Hepatocyte (in vitro differentiated cells): ENCODE measurements at places on chromosomes 6 and 20. TPM values are rescaled to one million over a fixed set of nuclear protein-coding genes. Genes with fewer than 3 reads are reported as not detected.
A peak's percentile ranks its signal among the peaks of the same experiment; 100 is the strongest.

RAB22A gene
- total RNA-seq: 24.0 and 26.9 TPM in 2 replicates

- H3K27ac ChIP-seq: peak overlapping the region; percentile 81
- H3K4me3 ChIP-seq: no peak overlapping the region
- DNase-seq: peak; percentile 77
- H3K27me3 ChIP-seq: no peaks in the 10 kb centered on the region
These were observed 7.8 kb downstream of the ADA start for GRCh38 chr20:44643596-44644229.

DNA sequence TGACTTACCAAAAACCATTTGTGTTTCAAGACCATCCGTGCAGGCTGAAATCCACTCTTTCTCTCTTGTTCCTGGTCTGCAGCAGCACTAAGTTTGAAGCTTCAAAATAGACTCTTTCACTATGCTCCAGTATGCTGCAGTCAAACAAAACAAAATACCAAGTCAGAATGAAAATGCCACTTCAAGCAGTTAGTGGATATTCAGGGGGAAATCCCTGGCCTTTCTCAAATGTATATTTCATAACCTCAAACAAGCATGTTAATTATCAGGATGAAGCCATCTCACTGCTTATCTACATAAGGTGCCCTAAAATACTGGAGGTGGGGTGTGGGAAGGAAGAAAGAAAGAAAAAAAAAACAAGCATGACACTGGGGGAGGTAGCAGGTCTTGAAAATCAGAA is 103.5 kb downstream of the ATXN1 start:
- no peak for DNase-seq
- H3K27me3 ChIP-seq: no peaks in the 10 kb centered on the region
- no peak overlapping the region for H3K27ac ChIP-seq
- peaks cover 5% of the 10 kb centered on the region for H3K4me1 ChIP-seq
- no peaks in the 10 kb centered on the region for H3K36me3 ChIP-seq

DNA sequence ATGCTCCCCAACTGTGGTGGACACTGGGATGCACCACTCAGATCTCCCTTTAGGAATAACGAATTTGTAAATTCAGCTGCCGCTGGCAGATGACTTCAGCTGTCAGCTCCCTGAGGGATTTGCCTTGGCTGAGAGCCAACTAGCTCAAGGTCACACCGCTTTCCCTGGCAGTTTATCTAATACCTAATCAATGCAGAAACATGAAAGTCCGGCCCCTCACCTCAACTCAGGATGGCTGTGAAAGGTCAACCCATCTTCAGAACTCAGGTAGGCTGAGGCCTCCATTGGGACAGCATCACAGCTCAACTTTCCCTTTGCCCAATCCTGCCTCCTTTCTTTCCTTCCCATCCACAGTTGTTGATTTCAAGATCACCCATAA is 22.8 kb upstream of the SCGN start:
- H3K36me3 ChIP-seq: no peaks in the 10 kb centered on the region
- DNase-seq: no peak

LPA gene
- total RNA-seq: 1.1 and 1.4 TPM in 2 replicates

DNA sequence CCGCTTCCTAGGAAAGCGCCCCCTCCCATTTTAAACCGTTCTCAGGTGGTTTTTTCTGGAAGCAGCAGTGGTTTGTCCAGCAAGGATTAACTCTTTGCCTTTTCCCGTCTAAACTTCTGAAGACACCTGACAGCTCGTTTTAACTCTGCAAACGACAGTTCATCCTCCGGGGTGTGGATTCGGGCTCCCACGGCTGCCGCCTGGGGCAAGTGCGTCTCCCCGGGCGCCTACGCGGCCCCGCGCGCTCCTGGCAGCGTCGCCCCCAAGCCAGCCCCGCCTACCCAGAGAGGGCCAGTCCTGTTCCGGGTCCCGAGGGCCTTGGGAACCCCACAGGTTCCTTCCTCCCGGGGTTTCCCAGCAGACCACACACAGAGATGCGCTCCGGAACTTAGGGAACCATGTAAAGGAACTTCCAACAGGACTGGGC is 54.4 kb downstream of the PRR18 start:
- H3K27me3 ChIP-seq: peaks cover 45% of the 10 kb centered on the region
- H3K27ac ChIP-seq: no peak overlapping the region
- no peak for DNase-seq
- no peaks in the 10 kb centered on the region for H3K36me3 ChIP-seq

- H3K4me3 ChIP-seq: no peak overlapping the region
- no peak for DNase-seq
- H3K4me1 ChIP-seq: no peaks in the 10 kb centered on the region
- no peak overlapping the region for H3K27ac ChIP-seq
- no peaks in the 10 kb centered on the region for H3K27me3 ChIP-seq
These were observed 9.2 kb downstream of the RPF2 start for GRCh38 chr6:110990840-110991576.

DNA sequence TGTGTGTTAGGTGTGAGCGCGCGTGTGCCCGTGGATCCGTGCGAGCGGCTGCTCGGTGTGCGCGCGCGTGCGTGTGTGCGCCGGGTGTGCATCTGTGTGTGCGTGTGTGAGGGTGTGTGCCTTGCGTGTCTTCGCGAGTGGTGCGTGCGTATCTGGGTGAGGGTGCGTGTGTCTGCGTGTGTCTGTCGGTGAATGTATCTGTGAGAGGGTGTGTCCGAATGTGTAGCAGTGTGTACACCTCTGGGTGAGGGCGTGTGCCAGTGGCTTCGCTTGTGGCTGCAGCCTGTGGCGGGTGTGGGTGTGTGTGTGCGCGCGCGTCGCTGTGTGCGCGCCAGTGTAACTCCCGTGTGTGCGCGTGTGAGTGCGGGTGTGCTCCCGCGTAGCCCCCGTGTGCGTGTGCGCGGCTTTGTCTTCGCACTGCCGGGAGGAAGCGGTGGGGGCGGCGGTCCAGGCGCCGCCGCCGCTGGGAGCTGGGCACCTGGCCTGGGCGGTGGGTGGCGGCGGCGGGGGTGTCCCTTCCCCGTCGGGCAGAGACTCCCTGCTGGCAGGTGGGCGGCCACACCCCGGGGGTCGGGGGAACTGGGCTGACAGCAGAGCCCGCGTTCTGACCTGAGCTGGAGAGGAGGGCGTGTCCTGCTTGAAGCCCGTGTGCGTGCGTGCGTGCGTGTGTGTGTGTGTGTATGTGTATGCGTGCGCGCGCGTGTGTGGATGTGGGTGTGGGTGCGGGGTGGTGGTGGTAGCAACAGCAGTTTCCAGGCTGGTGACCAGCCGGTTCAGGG is 61.3 kb upstream of the EPB41L1 start:
- peaks cover 27% of the 10 kb centered on the region for H3K4me1 ChIP-seq
- DNase-seq: peak; percentile 72
- H3K4me3 ChIP-seq: peak overlapping the region; percentile 91
- peak overlapping the region; percentile 90 for H3K27ac ChIP-seq

DNA sequence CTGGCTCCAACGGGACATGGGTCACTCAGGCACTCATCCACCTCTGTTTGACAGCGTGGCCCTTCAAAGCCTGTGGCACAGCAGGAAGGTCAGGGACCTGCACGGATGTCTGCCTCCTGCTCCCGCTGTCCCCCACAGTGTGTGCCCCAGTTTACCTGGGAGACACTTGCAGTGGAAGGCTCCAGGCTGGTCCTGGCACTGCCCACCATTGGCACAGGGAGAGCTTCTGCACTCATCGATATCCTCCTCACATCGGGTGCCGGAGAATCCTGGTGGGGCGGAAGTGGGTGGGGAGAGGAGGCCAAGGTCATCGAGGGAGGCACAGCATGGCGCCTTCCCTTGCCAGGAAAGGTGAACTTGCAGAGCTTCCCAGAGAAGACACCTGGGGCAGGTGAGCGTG is 6.9 kb downstream of the NOTCH4 start:
- H3K36me3 ChIP-seq: no peaks in the 10 kb centered on the region
- H3K27me3 ChIP-seq: no peaks in the 10 kb centered on the region
- no peak overlapping the region for H3K27ac ChIP-seq

DNA sequence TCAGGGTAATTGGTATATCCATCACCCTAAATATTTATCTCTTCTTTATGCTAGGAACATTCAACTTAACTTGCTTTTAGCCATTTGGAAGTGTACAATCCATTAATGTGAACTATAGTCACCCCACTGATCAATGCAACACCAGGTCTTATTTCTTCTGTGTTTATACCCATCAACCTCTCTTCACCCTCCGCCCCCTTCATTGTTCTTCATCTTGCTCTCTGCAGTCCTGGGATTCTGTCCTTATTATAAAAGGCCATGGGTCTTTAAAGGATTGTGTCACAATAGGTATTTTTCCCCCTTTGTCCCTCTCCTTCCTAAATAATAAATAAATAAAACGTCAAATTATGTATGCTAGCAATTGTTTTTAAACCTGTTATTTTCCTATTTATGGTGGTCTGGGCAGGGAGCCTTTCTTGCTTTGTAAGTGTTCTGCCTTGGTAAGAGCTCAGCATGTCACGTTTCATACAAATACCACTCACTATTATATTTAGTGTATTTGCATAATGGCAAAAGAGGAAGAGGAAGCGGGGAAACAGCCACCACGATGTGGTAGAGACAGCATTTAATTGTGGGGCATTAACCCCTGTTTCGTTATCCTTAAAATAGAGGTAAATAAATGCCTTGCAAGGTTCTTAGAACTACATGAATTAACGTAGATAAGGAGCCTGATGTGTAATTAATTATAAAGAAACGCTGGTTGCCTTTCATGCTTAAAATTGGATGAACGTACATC is 1.9 kb downstream of the ABRACL start:
- H3K27ac ChIP-seq: peak overlapping the region; percentile 97
- H3K27me3 ChIP-seq: no peaks in the 10 kb centered on the region
- DNase-seq: no peak

- H3K36me3 ChIP-seq: no peaks in the 10 kb centered on the region
- no peak for DNase-seq
- H3K4me1 ChIP-seq: no peaks in the 10 kb centered on the region
- no peaks in the 10 kb centered on the region for H3K27me3 ChIP-seq
- H3K27ac ChIP-seq: no peak overlapping the region
- no peak overlapping the region for H3K4me3 ChIP-seq
These were observed 31.9 kb upstream of the NFATC2 start for GRCh38 chr20:51574248-51575033.

- H3K4me1 ChIP-seq: peaks cover 7% of the 10 kb centered on the region
- no peaks in the 10 kb centered on the region for H3K36me3 ChIP-seq
- no peak overlapping the region for H3K4me3 ChIP-seq
- H3K27ac ChIP-seq: no peak overlapping the region
These were observed 143.6 kb downstream of the MRPL14 start for GRCh38 chr6:43983632-43984031.

GRCh38 chr6:146087386-146087785 is 58.5 kb downstream of the GRM1 start:
- no peaks in the 10 kb centered on the region for H3K4me1 ChIP-seq
- no peak overlapping the region for H3K27ac ChIP-seq
- H3K36me3 ChIP-seq: no peaks in the 10 kb centered on the region

- DNase-seq: no peak
- no peak overlapping the region for H3K4me3 ChIP-seq
- no peaks in the 10 kb centered on the region for H3K36me3 ChIP-seq
- H3K27ac ChIP-seq: no peak overlapping the region
These were observed 49.9 kb upstream of the TENT5A start for GRCh38 chr6:81802356-81802755.

CDH26 gene
- total RNA-seq: 0.88 and 2.2 TPM in 2 replicates

- H3K27me3 ChIP-seq: no peaks in the 10 kb centered on the region
- H3K36me3 ChIP-seq: no peaks in the 10 kb centered on the region
- H3K4me1 ChIP-seq: no peaks in the 10 kb centered on the region
- no peak overlapping the region for H3K4me3 ChIP-seq
These were observed 30.9 kb downstream of the SCML4 start for GRCh38 chr6:107793191-107793590.

STMND1 gene
- 0.27 TPM in 1 of 2 replicates, not detected in the other for total RNA-seq

CTCFL gene
- total RNA-seq: 0.12 TPM in 1 of 2 replicates, not detected in the other

DNA sequence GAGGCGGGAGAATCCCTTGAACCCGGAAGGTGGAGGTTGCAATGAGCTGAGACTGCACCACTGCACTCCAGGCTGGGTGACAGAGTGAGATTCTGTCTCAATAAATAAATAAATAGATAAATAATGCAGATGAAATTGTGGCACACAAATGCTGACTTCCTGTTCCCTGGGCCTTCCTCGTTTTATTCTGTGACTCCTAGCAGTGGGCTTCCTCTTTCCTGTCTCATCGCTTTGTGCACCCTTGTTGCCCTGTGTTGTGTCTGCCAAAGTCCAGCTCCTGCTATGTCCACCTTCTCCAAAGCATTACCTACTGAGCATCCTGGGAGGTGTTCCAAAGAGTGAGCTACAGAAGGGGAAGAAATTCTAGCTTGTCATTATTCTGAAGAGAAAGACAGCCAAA is 100.2 kb upstream of the TIAM2 start:
- no peaks in the 10 kb centered on the region for H3K27me3 ChIP-seq

IRF4 gene
- total RNA-seq: 0.23 and 0.44 TPM in 2 replicates

HSPA1A gene
- total RNA-seq: 83.3 and 84.3 TPM in 2 replicates

DNA sequence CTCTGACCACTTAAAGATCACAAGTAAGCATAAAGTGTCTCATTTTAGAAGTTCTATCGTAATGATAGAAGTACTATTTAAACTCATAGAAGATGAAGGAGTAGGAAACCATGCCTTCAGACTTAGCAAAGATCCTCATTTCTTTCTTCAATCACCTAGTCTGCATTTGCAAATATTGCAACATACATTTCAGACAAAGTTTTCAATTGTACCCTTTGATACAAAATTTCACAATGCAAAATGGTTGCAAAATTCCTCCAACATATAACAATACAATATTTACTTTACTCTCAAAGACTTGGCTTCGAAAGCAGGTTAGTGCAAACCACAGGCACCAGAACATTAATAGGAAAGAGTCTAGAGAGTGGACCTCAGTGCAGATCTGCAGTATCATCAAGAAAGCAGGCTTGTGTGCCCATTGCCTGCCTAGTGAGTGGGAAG is 16.1 kb upstream of the ROS1 start:
- no peaks in the 10 kb centered on the region for H3K4me1 ChIP-seq
- no peak for DNase-seq
- no peaks in the 10 kb centered on the region for H3K36me3 ChIP-seq

DNA sequence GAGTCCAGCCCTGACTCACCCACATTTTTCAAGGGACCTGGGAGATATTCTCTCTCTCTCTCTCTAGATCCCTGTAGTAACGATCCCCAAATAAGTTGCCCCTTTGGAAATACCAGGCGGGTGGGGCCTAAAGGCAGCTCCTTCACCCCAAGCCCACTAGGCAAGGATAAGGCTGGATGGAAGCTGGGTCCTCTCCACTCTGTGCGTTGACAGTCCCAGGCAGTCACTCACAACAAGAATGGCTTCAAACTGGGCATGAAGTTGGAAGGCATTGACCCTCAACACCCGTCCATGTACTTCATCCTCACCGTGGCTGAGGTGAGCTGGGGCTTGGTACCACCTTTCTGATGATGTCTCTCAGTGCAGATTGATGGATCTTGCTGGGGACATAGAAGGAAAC is 21.6 kb downstream of the L3MBTL1 start:
- DNase-seq: no peak
- no peak overlapping the region for H3K4me3 ChIP-seq
- H3K27ac ChIP-seq: no peak overlapping the region
- H3K27me3 ChIP-seq: no peaks in the 10 kb centered on the region
- no peaks in the 10 kb centered on the region for H3K4me1 ChIP-seq
